ENCODE measurements at places on chromosomes 6 and 20.
A peak's percentile ranks its signal among the peaks of the same experiment; 100 is the strongest.

- peak; percentile 87 for DNase-seq
These were observed 139.0 kb downstream of the PXDC1 start for GRCh38 chr6:3612341-3613041.

GRCh38 chr6:133590814-133591213, 298.1 kb upstream of the TCF21 start:
- no peak for DNase-seq

- DNase-seq, result peak; percentile 35
These were observed 31.0 kb downstream of the DLGAP4 start for GRCh38 chr20:36336954-36337704.

GRCh38 chr6:82374516-82374915, 10.9 kb downstream of the TPBG start:
- DNase-seq, result no peak

DNA sequence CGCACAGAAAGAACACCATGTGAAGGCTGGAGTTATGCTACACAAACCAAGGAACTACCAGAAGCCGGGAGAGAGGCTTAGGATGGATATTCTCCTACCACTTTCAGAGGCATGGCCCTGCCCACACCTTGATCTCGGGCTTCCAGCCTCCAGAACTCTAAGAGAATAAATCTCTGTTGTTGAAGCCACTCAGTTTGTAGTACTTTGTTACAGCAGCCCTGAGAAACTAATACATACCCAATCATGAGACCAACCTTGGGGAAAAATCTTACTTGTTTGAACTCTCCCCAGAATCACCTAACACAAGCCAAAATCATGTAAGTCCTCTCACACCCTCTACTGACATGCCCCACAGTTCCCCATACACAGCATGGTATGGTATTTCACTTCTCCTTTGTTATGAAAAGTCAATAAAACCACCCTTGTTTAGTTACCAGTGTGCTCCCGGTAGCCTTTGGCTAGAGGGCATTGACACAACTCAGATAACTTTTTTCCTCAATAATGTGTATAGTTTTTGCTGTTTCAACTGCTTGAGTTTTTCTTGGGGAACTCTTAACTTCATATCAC, 40.7 kb upstream of the SLC2A12 start:
- DNase-seq, result no peak

- DNase-seq, result no peak
These were observed 53.0 kb downstream of the FARS2 start for GRCh38 chr6:5314191-5314865.

DNA sequence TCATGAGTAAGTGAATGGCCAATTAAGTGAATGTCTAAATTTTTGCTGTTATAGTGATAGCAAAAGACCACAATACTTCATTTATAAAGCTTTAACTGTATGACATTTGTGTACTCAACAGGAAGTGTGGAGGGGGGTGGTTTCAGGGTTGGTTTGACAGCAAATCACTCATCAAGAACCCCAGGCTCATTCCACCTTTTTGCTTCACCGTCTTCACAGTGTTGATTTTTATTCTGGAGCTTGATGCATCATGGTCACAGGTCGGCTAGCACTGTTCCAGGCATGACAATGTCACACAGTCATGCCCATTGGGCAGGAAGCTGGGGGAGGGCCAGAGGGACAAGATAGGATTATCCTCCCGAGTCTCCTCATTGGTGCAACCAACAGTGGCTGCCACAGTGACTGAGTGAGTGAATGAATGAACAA, 75.0 kb downstream of the MDGA1 start:
- DNase-seq, result no peak

DNA sequence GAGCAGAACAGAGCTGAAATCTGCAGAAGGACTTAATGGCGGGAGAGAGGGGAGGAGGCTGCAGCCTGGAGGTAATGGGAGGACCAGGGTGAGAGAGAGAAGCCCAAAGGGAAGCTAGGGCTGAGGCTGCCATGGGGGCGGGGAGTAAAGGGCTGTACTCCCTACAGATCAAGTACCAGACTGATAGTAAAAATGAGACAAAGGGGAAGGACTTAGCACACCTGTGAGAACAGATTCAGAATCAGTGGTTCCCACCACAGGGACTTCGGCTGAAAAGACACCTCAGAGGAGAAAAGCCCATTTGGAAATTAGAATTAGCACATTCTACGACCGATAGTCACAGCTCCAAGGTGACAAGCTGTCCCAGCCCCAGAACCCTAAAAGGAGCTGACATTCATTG, 6.4 kb upstream of the TBXT start:
- DNase-seq, result no peak

DNA sequence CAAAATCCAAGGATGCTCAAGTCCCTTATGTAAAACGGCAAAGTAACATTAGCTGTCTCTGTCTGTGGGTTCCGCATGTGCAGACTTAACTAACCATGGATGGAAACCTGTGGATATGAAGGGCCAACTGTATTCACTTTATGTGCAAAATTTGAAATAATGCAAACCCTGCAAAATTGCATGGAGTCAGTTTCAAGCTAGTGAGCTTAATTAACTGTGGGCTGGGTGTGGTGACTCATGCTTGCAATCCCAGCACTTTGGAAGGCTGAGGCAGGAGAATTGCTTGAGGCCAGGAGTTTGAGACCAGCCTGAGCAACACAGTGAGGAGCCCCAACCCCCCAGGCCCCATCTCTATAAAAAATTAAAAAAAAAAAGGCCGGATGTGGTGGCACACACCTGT, 81.4 kb downstream of the ANKS1A start:
- no peak for DNase-seq

GRCh38 chr6:53866226-53866625, 71.4 kb downstream of the LRRC1 start:
- DNase-seq, result no peak

GRCh38 chr6:140830666-140831065, 1302.1 kb upstream of the GJE1 start:
- no peak for DNase-seq

GRCh38 chr6:137097057-137097456, 52.3 kb upstream of the IL20RA start:
- DNase-seq, result no peak
